NCI-H446 treated with DMSO at 0.1 percent for 48 hours (cell line): ENCODE measurements at places on chromosomes 12 and 14.
A peak's percentile ranks its signal among the peaks of the same experiment; 100 is the strongest.

DNA sequence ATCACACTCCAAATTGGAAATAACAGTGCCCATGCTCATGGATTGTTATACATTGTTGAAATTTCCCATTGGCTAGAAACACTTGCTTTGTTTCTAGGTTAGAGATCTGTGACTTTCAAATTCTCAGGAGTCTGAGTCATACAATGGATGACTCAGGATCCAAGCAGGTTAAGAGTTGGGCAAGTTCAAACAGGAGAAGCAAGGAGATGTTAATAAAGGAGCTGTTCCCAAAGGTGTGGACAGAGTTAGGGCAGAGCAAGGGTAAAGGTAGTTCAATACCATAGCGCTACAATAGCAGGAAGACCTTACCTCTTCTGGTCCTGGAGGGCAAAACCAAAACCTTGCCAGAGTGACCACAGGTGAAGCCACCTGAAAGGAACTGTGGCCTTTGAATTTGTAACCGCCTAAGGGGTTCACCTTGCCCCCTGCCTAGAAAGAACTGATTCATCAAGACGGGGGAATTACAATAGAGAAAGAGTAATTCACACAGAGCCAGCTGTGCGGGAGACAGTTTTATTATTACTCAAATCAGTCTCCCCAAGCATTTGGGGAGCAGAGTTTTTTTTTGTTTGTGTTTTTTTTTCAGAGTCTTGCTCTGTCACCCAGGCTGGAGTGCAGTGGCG is 4.2 kb upstream of the AMN1 start:
- DNase-seq = peak; percentile 2

GRCh38 chr14:92601757-92602417 is 88.3 kb downstream of the RIN3 start:
- DNase-seq = no peak

DNA sequence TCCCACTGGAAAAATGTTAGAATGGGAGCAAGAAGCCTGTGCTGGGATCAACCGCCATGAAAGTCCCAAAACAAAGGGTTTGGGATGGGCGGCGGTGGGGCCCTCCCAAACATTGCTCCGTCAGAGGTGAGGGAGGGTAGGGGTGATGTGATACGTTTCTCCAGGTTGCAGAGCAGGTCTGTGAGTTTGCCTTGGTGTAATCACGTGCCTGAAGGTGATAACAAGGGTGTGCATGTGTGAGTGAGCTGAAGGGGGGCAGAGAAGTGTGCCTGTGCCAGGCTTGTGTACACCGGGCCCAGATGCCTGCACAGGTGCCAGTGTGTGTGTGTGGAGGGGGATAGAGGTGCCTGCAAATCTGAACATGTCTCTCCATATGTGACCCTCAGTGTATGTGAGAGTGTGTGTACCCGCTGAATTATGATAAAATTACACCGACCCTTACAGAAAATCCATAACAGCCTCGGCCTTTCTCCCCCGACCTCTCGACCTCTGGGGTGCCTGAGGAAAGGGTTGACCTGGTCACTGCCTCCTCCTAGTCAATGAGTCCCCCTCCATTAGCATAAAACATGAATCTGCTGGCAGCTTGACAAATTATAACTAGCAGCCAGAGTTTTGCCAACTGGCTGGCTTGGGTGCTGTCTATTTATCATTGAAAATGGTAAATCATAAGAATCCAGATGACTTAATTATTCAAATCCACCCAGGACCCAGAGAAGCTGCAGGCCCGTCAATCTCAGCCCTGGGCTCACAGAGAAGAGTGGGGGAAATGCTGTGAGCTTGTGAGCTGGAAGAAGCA is 55.6 kb downstream of the SMUG1 start:
- no peak for DNase-seq

GRCh38 chr12:21828779-21829178 is 54.3 kb upstream of the KCNJ8 start:
- DNase-seq = peak; percentile 85

DNA sequence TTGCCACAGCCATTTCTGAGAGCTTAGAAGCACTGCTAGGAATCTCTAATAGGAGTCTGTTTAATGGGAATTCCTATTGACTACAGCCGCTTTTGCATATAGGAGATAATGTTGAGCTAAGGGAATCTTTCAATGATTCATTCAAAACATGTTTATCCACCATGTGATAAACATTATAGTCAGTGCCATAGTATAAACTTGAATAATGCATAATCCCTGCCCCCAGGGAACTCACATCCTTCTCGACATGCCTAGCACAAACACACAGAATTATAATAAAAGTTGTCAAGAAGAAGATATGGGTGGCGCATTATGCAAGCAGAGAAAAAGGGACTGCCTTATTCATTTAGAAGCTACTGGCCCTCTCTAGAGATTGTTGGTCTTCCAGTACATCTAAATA is 248.0 kb downstream of the DAD1 start:
- DNase-seq = no peak

DNA sequence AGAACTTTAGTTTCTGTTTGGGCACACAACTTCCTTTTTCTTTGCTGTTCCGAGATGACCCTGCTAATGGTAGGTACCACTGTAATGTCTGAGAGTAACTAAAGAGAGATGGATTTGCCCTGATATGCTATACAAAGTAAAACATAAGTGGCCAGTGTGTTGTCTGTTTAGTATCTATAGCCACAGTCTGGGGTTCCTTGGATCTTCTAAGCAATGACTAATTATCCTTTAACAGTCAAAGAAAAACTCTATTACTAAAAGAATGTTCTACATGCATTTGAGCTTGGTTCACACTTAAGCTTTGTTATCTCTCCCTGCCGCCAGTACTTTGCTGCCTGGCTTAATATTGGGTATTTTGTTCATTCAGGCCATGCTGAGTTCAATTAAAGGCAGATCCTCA is 1051.9 kb upstream of the FLRT2 start:
- DNase-seq = no peak

GRCh38 chr14:61178226-61179060 is 102.7 kb downstream of the TMEM30B start:
- DNase-seq = no peak

DNA sequence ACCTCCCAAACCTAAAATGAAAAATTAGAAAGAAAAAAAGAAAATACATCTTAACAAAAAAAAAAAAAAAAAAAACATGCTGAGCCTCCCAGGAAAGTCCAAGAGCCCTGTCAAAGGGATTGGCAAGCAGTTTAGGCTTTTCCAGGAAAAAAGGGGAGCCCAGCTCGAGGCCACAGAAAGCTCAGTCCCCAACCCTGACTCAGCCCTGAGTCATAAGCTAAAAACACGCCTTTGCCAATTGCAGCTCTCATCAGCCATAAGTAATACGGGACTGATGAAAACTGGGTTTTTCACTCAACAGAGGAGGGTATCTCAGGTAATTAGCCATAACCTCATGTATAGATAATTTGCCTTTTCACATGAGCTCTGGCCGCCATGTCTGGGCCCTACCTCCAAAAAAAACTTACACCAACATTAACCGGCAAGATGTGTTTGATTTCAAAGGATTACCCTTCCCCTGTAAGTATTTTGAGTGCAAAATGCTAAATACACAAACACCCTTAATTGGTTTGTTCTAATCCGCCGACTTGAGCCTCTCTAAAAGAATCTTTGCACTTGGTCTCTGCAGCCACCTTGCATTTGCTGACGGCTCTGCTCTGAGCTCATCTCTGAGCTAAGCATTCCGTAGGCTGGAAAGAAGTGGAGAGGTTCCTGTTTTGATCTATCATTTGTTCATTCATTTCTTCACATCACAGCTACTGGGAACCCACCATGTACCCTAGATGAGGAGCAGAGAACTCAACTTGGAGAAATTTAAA is 319.2 kb downstream of the BCL11B start:
- no peak for DNase-seq

GRCh38 chr12:49961111-49961922 is at the start of gene AQP5:
TSS of gene AQP5 (plus strand) at chr12:49961872. CDS start at chr12:49962018, 146 bp downstream.
- no peak for DNase-seq

- DNase-seq = no peak
These were observed 29.9 kb downstream of the RCOR1 start for GRCh38 chr14:102622262-102622885.

GRCh38 chr12:107662484-107662883 is 23.1 kb upstream of the PWP1 start:
- DNase-seq = no peak

GRCh38 chr12:68416826-68417225 is 84.7 kb upstream of the MDM1 start:
- no peak for DNase-seq
